ENCODE measurements at places on chromosomes 2 and 18.

- DNase-seq: no peak
Measured at GRCh38 chr2:203871371-203871983, 3.9 kb downstream of the CTLA4 start.

DNA sequence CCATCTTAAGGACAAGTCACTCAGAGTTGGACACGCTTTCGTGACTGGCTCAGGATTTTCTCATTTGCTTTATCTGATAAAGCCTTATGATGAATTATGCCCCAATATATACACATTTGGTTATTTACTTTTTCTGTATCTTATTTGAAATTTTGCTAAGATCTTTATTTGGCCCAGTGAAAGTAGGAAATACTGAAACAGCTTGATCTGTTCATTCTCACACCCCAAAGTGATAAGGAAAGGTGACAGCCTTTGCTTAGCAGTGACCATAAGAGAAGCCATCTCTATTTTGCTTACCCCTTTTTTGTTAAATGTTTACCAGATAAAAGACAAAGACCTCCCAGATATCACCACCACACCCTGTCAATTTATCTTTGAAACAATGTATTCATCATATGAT lies 428.3 kb downstream of the PARD3B start:
- DNase-seq: no peak

DNA sequence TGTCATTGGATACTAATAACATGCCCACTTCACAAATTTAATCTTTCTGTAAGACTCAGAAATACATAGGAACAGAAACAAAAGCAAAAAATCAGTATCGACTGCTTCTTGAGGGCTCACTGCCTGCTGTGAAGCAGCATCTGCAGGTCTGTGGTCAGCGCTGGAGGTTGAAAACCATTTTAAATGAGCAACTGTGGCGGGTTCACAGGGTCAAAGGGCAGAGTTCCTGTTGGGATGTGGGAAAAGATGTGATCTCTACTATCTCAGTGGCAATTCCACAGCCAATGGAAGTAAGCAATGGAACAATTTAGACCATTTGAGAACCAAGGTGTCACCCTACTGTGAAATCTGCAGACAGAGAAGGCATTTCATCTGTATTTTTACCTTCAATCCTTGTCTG lies 468.3 kb downstream of the PARD3B start:
- no peak for DNase-seq

DNA sequence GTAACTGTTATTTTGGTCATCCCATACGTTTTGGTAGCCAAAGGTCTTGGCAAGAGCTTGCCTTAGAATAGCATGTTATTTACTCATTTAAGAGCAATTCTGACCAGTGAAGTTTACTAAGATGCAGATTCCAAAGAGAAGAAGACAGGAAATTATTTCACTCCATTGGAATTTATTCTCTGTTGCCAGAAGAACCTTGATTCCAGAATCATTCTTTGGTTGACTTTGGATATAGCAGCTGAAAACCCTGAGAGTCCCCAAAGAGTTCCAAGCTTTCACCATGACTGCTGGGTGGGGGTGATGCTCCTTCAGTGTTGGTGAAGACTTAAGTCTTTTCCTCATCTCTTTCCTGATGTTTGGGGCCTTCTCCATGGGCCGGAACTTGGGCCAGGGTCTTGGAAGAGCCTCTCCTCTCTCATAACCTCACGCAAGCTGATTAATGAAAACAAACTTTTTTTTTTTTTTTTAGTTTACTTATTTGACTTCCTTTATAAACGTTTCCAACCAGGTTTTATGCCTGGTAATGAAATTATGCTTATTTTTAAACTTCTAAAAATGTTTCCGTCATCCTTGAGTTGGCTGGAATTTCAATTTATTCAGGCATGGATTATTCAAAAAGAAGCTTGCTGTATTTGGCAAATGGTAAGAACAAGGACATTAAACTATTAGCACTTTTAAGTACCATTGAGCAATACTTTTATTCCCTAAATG lies 192.0 kb downstream of the MTX2 start:
- no peak for DNase-seq

GRCh38 chr2:233332125-233332524 lies 22.2 kb upstream of the DGKD start:
- no peak for DNase-seq

- DNase-seq: no peak
Measured at GRCh38 chr18:57432751-57433400, 2.3 kb upstream of the ONECUT2 start.

Data from bone marrow (tissue), 2 donors.